ENCODE measurements at places on chromosomes 2 and 18. TPM values are rescaled to one million over a fixed set of nuclear protein-coding genes. Genes with fewer than 3 reads are reported as not detected.

- DNase-seq = no peak
These were observed 108.7 kb downstream of the ANKRD44 start for GRCh38 chr2:197201874-197202273.

GRCh38 chr2:150681120-150681804 is 193.8 kb upstream of the RND3 start:
- DNase-seq = no peak

- peak; percentile 93 for DNase-seq
These were observed 35.5 kb upstream of the CTDP1 start for GRCh38 chr18:79644006-79644665.

- DNase-seq = no peak
These were observed 6.6 kb upstream of the NCK2 start for GRCh38 chr2:105737980-105738657.

DNA sequence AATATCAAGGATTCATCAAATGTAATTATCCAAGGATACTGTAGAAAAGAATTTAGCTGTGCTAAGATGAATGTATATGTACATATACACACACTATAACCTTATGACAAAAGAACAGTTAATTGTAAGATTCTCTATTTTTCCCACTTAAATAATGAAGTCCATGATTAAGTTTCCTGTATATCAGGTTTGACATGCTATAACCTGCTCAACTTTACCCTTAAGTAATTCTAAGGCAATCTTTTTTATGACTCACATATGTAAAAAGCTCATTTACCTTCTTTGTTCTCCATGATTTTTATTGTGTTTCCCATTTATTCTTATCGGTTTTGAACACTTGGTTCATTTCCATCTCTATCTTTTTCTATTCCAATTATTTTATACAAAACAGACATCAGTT is 1213.1 kb upstream of the SLC39A10 start:
- DNase-seq = no peak

DNA sequence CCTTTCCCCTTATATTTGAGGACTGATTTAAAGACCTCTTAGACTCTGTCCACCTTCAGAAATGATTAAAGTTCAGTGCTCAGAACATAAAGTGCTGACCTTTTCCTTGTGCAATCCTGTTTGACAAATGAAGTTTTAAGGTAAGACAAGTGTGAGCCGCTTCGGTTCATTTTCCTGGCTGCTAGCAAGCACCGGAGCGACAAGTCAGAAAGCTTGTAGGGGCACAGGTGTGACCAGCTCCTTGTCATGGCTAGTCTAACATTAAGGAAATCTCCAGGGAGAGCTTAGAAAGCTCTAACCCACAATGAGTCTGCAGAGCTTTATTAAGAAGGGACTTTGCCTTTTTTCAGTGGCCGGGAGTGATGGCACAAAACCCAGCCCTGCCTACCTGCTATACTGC is 2.3 kb upstream of the NCKAP5 start:
- DNase-seq = no peak

- DNase-seq = no peak
These were observed 17.4 kb downstream of the SLC38A11 start for GRCh38 chr2:164937864-164938401.

DNA sequence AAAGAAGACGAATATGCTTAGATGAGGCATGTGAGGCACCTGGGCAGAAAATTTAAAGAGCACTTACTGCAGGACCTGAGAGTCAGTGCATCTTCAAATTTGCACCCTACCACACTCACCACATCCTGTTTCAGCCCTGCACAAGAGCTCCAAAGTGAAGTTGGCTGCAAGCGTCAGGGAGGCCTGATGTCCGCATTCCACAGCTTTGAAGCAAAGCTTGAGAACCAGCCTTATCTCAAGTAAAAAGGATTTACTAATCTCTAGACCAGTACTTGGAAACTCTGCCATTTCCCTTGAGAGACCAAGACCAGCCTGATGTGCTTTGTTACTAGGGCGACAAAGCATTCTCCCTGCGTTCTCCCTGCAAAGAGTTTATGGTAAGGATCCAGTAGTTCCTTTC is 3.4 kb upstream of the ASNSD1 start:
- no peak for DNase-seq

- no peak for DNase-seq
These were observed 12.4 kb downstream of the PTPRN start for GRCh38 chr2:219296631-219297391.

GRCh38 chr18:32553174-32553573 is 82.5 kb upstream of the GAREM1 start:
- no peak for DNase-seq

GRCh38 chr2:43977677-43978375 is 18.0 kb downstream of the LRPPRC start:
- DNase-seq = no peak

Gene METTL8
- polyA plus RNA-seq = 5.1 TPM

Gene TUBB8B
- polyA plus RNA-seq = not detected

Gene IL1RN
- polyA plus RNA-seq = not detected

Gene LAMA3
- 3.5 TPM for polyA plus RNA-seq

Gene DSC2
- polyA plus RNA-seq = not detected

Gene STEAP3
- 30.6 TPM for polyA plus RNA-seq

Measured in SK-N-SH (cell line).